ENCODE measurements at places on chromosomes 1 and 21.

- DNase-seq = no peak
Measured at GRCh38 chr1:202815120-202815519, 4.4 kb downstream of the PCAT6 start.

DNA sequence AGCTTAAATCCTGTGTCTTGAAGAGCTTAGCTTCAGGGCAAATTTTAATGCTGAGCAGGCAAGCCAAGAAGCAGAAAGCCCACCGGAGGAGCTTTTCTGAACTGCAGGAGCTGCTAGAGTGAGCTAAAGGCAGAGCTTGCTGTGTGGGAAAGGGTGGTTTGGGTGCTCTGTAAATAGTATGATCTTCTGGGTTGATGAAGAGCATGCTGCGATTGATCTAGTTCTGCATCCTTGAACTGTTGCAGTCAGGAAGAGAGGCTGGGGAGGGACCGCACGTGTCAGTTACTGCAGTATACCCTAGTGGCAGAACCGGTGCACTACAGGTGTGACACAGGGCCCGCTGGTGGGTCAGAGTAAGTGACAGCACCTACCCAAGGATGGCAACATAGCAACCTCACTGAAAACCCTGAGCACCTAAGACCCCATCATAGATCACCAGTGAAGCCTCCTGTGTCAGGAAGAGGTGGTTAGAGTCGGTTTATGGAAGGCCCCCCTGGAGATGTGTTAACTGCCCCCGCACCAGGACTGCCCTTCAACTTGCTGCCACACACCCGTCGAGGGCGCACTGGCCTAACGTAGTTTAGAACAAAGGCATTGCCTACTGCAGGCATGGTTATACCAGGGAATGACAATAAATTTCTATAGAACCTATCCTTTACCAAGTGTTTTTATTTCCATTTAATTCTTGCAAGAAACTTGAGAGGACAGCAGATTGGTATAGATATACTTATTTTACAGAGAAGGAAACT lies 146.0 kb upstream of the KIAA0040 start:
- peak; percentile 22 for DNase-seq

GRCh38 chr1:57269630-57270225 lies 154.1 kb downstream of the DAB1 start:
- DNase-seq = no peak

DNA sequence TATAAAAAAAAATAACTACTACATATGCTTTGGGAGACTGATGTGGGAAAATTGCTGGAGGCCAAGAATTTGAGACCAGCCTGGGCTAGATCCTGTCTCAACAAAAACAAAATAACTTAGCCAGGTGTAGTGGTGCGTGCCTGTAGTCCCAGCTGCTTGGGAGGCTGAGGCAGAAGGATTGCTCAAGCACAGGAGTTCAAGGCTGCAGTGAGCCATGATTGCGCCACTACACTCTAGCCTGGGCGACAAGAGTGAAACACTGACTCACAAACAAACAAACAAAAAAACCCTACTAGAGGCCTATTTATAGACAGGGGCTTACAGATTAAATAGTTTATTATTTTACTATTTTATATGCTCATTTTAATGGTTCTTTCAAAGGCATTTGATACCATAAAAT lies 80.0 kb downstream of the LHX4 start:
- DNase-seq = no peak

GRCh38 chr1:151924691-151925587 lies 15.6 kb upstream of the THEM4 start:
- no peak for DNase-seq

DNA sequence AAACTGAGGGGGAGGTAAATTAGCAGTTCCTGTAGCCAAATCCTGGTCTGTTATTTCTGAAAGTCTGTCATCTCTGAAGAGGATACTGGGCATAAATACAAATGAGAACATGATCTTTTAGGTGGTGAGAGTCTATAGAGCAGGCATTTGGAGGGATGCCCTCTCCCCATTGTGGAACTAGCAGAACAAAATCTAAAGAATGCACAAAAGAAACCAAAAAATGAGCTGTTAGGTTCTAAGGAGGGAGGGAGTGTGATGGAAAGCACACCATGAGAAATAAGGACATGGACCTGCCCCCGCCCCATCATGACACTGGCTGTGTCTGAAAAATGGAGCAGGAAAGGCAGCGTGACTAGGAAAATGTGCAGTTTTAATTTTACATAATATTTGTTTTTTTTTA lies 262.0 kb downstream of the KIF26B start:
- no peak for DNase-seq

DNA sequence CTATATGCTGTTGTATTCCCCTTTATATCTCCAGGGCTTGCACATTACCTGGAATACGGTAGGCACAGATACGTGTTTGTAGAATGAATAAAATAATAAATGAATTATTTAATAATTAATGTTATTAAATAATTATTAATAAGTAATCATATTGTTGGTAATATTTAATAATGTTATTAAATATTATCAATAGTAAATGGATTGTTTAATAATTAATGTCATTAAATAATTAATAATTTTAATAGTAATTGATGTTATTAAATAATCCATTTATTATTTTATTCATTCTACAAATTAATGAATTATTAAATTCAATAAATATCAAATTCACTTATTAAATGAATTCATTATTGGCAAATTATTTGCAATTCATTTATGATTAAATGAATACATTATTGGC lies 175.1 kb downstream of the MATN1 start:
- no peak for DNase-seq

DNA sequence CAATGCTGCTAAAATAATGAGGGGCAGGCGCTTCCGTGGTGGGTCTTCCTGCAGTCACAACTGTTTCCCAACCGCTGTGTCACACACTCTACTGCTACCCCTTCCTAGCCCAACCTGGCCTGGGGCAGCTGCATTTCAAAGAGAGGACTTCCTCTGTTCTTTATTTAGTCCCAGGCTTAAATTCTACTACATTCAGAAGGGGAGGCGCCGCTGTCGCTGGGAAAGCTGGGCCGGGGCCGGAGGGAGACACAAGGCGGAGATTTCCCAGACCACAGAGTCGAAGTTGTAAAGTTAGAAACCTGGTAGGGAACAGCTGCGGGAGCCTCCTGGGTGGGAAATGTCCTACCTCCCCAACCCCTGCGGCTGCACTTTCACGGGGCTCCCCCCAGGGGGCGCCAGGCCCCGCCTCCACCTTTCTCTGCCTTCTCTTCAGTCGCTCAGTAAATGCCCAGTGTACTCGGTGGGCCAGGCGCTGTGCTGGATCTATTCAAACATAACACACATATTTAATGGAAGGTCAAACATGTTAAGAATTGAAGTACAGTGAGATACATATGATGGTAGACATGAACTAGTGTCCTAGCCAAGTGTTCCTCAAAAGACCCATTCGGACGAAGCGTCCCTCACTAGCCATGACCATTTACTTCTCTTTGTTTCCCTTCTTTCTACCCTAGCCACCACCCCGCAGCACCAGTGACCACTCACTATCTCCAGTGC lies 23.1 kb downstream of the DYRK3 start:
- peak; percentile 21 for DNase-seq

GRCh38 chr1:68798071-68798470 lies 301.2 kb upstream of the DEPDC1 start:
- no peak for DNase-seq

- DNase-seq = no peak
Measured at GRCh38 chr1:201190005-201190404, 619 bp upstream of the IGFN1 start.

DNA sequence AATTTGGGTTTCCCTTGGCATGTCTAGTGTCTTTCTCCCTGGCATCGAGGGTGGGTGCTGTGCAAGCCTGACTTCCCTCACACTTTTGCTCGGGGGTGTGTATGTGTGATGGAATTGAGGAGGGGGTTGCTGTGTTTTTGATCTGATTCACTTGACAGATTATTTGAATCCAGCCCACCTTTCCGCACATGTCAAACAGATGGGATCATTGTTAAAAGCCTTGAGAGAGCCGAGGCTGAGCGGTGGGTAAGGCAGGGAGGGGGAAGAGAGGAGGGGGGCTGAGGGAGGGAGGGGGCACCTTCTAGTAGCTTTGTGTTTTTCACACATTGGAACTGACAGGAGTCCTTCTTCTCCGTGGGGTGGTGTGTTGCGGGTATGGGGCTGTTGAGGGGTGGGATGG lies 90.0 kb downstream of the PAPPA2 start:
- DNase-seq = no peak

DNA sequence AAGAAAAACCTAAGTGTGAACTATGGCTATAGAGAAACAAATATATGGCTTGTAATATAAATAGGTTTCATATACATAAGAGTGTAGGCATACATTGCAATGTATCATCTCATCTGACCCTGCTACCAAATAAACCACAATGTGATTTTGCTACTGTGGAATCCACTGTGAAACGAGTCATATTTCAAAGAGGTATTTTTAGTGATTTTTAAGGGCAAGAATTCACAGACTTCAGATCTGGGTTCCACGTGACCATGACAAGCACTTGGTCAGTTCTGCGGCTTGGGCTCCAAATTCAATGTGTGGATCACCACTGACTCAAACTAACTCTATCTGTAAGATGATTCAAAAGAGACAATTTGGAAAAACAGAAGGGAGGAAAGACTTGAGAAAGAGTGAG lies 147.0 kb upstream of the ERG start:
- no peak for DNase-seq

GRCh38 chr1:110370827-110371226 lies 20.0 kb downstream of the SLC16A4 start:
- no peak for DNase-seq

GRCh38 chr1:240362046-240362445 lies 249.9 kb downstream of the GREM2 start:
- DNase-seq = no peak

GRCh38 chr1:114831276-114831994 lies 23.2 kb upstream of the SYCP1 start:
- DNase-seq = no peak

GRCh38 chr1:198606020-198606438 lies 32.8 kb upstream of the PTPRC start:
- no peak for DNase-seq

DNA sequence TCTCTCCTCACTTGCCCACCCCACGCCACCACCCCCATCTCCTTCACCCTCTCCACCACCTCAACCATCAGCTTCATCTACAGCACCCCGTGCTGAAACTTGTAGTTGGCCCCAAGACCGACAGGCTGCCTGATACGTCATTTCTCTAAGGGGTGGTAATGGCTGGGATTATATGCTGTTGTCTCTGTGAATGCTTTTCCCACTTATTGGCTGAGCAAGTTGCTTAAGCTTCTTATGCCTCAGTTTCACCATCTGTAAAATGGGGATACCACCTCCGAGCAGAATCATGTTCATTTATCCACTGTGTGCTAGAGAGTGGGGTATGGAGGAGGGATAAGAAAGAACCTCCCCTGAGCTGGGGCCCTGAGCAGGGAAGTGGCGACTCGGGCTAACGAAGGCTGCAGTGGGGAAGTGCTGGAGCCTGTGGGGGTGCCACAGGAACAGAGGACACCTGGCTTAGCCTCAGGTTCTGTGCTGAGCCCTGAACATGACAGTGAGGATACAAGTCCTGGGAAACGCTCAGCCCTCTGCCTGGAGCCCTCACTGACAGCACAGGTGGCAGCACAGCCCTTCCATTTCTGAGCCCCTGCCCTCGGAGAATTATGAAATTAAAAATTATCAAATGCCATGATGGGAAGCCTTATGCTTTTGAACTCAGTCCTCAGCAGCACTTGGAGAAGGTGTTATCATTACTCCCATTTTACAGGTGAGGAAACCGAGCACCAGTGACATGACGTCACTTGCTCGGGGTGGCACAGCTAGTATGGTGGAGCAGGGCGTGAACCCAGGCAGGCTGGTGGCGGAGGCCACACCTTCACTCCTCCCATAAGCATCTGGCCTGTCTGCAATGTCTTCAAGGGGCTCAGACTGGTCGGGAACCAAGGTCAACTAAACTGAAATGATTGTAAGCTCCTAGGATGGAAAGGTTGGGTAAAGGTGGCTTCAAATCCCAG lies 2.8 kb downstream of the MATN1 start:
- DNase-seq = no peak

DNA sequence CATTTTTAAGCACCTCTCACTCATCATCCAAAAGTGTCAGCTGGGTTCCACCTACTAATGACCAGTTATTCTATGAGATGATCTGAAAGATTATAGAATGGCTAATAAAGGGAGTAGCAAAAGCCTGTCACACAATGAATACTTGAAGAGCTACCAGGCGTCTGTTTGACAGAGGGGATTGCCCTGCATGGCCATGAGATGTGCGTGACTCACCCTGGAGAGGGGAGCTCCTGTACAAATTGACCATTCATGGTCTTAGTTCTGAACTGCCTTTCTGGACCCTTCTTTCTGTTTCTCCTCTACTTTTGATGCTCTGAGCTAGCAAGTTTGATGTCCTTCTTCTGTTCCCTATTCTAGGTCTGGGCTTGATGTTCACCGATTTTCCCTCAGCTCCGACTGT lies 85.2 kb upstream of the ABCD3 start:
- DNase-seq = no peak

GRCh38 chr1:8283058-8283884 lies 34.6 kb upstream of the SLC45A1 start:
- no peak for DNase-seq

DNA sequence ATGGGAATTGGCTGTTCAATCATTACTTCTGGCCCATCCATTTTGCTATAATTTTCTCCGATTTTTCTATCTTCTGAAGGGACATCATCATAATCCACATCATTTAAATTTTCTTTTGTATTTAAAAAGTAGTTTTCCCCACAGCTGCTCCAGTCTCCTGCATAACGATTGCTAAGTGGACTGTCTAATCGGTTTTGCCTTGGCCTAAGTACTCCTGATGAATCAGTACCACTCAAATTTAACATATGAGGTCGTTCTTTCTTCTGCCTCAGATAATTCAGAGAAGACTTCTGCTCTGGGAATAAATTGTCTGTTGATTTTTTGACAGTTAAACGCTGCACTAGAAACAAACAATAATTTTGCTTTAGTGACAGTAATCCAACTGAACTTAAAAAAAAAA lies 41.9 kb downstream of the SYDE2 start:
- DNase-seq = no peak

- DNase-seq = no peak
Measured at GRCh38 chr1:224957696-224958095, 28.2 kb downstream of the DNAH14 start.

DNA sequence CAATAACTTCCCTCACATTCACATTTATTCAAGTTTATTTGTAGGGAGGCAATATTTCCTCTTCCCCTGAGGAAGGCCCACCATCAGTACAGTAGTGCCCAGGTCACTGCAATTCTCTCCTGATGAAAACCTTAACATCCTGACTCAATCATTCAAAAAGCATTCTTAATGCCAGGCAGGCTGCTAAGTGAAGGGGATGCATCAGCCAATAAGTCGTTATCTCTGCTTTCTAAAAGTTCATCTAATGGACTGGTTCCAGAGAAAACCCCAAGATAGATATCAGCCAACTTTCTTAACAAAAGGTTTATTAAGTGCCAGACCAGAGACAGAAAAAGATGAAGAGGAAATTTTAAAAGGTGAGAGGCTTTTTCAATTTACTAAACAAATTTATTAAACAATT lies 17.3 kb downstream of the OTUD7B start:
- no peak for DNase-seq

Data from activated naive CD8-positive, alpha-beta T cell treated with anti-CD3 and anti-CD28 coated beads, Interleukin-2, amount 50 U/mL, for 16 hours (primary cell).